ENCODE measurements at places on chromosomes 4 and X.

GRCh38 chr4:5708449-5709206 lies at the start of gene EVC2:
TSS of gene EVC2 (minus strand) at chr4:5708559. CDS start at chr4:5708513, 46 bp downstream.
- DNase-seq, result no peak

DNA sequence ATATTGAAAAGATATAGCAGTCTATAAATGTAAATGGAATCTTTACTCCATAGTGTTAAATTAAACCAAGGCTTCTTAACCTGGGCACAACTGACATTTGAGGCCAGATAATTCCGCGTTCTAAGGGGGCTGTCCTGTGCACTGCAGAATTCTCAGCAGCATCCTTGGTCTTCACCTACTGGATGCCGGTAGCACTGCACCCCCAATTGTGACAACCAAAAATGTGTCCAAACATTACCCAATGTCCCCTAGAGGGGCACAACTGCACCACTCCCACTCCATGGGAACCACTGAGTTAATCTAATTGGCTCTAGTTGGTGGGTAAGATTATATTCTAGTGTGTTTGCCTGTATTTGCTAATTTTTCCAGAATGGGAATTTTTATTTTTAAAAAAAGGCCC lies 16.6 kb downstream of the AP1S2 start:
- DNase-seq, result no peak

GRCh38 chrX:7223271-7223670 lies 75.3 kb upstream of the PUDP start:
- no peak for DNase-seq

GRCh38 chrX:25130619-25131018 lies 114.9 kb upstream of the ARX start:
- no peak for DNase-seq

GRCh38 chrX:82224961-82225360 lies 1023.1 kb downstream of the SH3BGRL start:
- no peak for DNase-seq

GRCh38 chr4:80103629-80104028 lies 30.6 kb upstream of the ANTXR2 start:
- DNase-seq, result no peak

DNA sequence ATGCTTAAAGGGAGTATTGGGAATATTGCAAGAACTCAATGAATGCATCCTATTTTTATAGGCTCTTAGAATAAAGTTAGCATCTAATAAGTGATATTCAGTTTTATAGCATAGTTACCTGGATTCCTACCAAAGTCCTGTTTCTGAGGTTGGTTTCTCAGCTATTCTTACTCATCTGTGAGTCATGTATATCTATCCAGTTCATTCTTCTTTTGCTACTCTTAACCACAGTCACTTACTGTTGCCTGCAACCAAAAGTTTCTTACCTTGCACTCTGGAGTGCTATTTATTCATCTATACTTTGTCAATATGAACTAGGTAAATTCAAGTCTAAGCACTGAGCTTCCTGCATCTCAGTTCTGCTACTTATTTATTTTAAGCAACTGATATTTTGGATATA lies 322.5 kb downstream of the HS3ST1 start:
- no peak for DNase-seq

- no peak for DNase-seq
Observed at GRCh38 chr4:173883821-173884220, 353.8 kb upstream of the HAND2 start.

GRCh38 chrX:16320765-16321355 lies 153.6 kb downstream of the MAGEB17 start:
- no peak for DNase-seq

- DNase-seq, result no peak
Observed at GRCh38 chr4:25172961-25173915, 13.0 kb upstream of the SEPSECS start.

DNA sequence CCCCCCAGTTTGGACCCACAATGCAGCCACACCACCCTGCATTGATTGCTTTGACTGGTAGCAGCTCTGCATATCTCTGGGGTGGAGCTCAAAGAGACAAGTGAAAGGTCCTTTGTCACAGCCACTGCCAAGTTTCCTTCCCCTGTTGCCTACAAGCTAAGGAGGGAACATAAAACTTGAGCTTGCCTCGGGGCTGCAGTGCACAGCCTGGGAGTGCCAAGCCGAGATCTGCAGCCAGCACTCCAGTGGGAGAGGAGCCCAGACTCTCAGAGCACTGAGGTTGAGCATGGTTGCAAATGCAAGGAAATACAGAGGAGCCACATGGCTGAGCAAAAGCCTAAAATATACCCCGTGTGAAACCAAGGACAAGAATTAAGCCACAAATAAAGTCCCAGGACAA lies 142.2 kb downstream of the DKK2 start:
- no peak for DNase-seq

DNA sequence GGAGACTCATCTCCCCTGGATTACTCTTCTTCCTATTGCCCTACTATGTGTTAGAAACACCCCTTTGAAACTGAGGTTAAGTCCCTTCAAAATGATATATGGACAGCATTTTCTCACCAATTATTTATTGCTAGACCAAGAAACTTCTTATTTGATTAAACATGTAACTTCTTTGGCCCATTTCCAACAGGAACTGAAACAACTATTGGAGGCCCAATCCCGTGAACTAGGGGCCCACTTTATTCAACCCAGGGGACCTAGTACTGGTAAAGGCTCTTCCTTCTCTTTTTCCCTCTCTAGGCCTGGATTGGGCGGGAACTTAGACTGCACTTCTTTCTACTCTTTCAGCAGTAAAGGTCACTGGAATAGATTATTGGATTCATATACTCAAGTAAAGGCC lies 16.7 kb upstream of the COL25A1 start:
- no peak for DNase-seq

- DNase-seq, result no peak
Observed at GRCh38 chrX:28888416-28888815, 301.2 kb downstream of the IL1RAPL1 start.

DNA sequence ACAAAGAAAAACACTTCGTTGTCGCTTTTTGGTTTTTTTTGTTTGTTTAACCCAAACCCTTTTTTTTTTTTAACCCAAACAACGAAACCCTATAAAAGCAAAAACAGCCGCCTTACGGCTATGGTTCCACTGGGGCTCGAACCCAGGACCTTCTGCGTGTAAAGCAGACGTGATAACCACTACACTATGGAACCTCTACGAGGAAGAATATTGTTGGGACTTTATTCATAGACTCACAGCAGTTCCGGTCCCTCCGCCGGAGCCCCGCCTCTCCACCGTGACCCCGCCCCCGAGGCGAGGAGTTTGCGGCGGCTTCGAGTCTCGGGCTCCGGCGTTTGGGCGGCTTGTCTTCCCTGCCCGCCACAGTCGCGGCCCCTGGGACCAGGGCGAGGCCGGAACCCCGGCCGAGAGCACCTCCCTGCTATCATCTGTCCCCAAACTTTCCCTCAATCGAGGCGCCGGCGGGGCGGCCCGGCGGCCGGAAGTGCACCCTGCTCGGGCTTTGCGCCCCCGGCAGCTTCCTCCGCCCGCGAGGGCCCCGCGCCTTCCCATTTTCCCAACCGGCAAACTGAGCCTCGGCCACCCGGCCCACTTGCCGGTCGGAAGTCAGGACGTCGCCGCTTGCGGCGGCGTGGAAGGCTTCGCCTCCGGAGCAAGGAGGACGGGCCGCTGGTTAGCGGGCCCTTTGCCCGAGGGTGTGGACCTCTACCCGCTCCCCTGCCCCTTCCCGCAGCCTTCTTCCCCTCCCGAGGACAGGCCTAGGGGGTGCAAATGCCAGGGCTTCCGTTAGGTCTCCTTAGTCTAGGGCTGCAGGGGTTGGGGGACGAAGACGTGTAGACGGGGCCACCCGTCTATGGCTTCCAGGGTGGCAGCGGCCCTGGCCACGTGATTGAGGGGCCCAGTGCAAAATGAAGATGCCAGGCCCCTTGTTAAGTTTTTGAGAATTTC lies 3.2 kb upstream of the RS1 start:
- peak; percentile 49 for DNase-seq

- no peak for DNase-seq
Observed at GRCh38 chr4:80321776-80322175, 13.8 kb upstream of the CFAP299 start.

DNA sequence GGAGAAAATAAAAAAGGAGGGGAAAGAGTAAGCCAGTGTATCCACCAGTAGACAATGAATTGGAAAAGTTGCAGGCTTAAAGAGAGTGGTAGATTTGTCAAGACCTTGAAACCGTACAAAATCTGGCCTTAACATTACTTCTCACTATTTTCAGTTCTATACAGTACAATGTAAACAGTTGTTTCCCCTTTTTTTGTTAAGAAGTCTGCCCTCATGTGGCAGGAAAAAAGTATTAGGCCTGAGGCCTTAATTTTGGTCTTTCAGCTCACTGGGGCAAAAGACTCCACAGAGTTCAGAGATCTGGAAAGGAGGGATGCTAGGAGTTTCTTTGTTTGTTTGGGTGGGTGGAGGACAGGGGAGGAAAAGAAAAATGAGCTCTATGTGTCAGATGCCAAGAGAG lies 92.8 kb upstream of the CCDC160 start:
- DNase-seq, result no peak

DNA sequence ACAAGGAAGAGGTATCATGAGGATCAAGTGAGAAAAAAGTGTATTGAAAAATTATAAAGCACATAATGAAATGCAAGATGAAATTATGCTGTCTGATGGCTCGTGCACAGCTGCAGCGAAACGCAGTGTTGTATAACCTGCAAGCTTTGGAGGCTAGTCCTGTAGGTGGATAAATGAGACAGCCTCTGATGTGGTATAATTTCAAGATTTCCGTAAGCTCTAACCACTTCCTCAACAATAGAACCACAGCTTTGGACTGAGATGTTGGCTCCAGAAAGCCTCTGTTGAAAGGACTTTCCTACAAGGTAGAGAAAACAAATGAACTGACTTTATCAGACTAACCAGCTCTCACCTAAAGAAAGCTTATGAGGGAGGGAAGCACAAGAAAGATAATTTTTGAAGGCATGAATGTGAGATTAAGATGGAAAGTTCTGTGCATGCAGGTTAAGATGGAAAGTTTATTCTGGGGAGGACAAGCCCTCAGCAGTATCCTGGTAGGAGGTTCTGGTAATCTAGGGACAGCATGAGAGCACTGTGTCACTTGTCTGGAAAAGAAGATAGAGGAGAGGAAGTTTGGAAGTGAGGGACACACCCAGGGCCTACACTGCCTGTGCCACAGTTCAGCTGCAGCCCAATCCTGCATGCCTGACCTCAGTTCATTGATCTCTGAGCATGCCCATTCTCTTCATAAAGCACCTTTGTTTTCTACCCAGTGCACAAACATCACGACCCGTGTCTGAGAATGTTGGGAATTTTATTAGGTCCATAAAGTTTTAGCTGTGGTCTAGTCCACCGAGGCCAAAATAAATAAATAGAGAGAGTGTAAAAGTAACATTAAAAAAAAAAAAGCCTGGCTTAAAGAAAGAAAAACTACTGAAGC lies 161.5 kb upstream of the SFRP2 start:
- no peak for DNase-seq

DNA sequence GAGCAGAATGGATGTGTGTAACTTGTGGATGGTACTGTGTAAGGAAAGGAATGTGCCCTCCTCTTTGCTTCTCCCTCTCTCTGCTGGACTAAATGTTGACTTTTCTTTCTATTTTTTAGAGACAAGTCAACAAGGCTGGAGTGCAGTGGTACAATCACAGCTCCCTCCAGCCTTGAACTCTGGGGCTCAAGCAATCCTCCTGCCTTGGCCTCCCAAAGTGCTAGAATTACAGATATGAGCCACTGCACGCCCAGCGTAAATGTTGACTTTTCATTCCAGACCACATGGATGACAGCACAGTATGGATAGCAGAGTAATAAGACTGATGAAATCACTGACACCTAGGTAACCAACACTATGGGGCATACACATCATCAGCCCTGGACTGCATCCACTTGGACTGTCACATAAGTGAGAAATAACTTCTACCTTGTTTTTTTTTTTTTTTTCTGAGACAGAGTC lies 5.1 kb upstream of the RPS3A start:
- no peak for DNase-seq
